ENCODE measurements at places on chromosomes 2 and 18. TPM values are rescaled to one million over a fixed set of nuclear protein-coding genes. Genes with fewer than 3 reads are reported as not detected.

DPP10 gene
- not detected for total RNA-seq

TDRD15 gene
- total RNA-seq = not detected

CSRNP3 gene
- total RNA-seq = 3.0 TPM

CHST10 gene
- total RNA-seq = 5.2 TPM

LYPD1 gene
- total RNA-seq = 0.73 TPM

MYO7B gene
- total RNA-seq = not detected

GPR39 gene
- total RNA-seq = 1.3 TPM

TCF7L1 gene
- 2.5 TPM for total RNA-seq

CFLAR gene
- 107 TPM for total RNA-seq

MRO gene
- under 0.01 TPM for total RNA-seq

TPO gene
- total RNA-seq = not detected

MYL12B gene
- total RNA-seq = 307 TPM

COL6A3 gene
- total RNA-seq = 2,183 TPM

MAP3K19 gene
- not detected for total RNA-seq

FOXD4L1 gene
- total RNA-seq = 0.17 TPM

APOB gene
- total RNA-seq = under 0.01 TPM

TRAPPC12 gene
- total RNA-seq = 97.3 TPM

CHRND gene
- total RNA-seq = not detected

HOXD8 gene
- 0.44 TPM for total RNA-seq

INSIG2 gene
- 11.6 TPM for total RNA-seq

GNLY gene
- total RNA-seq = not detected

Data from smooth muscle cell of trachea (primary cell).